ENCODE measurements at places on chromosomes 1 and 21.

- DNase-seq, result no peak
Observed at GRCh38 chr1:27431601-27431940, 39.1 kb downstream of the GPR3 start.

GRCh38 chr1:7608628-7609305 lies 162.3 kb upstream of the VAMP3 start:
- DNase-seq, result no peak

- DNase-seq, result no peak
Observed at GRCh38 chr1:238401144-238401543, 510.4 kb upstream of the ZP4 start.

GRCh38 chr1:238895911-238896310 lies 490.5 kb upstream of the CHRM3 start:
- DNase-seq, result no peak

- DNase-seq, result no peak
Observed at GRCh38 chr1:34864759-34865158, 5.2 kb upstream of the SMIM12 start.
